ENCODE measurements at places on chromosomes 4 and X.

DNA sequence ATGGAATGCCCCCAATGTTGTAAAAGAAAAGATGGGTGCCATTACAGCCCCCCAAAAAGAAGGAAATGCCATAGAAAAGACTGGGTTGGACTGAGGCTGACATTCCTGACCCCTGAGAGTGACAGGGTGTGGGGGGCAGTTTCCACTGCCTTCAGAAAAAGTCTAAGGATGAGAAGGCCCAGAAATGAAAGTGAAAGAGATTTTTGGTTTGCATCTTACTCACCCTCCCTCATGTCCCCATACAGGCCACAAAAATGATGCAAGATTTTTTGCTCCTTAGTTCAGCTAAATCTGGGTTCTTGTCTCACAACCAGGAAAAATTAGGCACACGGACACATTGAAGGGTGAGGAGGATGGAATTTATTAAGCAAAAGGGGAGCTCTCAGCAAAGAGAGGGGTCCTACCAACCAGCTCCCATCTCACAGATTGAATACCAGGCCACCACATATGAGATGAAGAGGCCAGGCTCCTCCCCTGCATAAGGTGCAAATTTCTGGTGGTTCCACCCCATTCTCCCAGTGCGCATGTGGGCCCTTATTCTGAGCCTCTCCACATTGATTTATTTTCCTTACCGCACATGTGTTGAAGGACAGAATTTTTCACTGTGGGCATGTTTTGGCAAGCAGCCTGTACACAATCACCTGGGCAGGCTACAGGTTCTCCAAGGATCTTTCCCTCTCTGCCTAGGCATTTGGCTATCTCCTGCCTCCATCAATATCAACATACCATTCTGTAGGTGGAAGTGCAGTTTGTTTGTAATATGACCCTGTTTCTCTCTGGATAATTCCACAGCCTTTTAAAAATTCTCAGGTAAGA is 18.8 kb downstream of the PPP4R3C start:
- DNase-seq: no peak

GRCh38 chr4:115293093-115293462 is 179.7 kb upstream of the NDST4 start:
- DNase-seq: no peak

GRCh38 chrX:1521459-1521956 is 15.5 kb downstream of the P2RY8 start:
- DNase-seq: no peak

GRCh38 chr4:110616238-110617074 is 6.4 kb downstream of the PITX2 start:
- no peak for DNase-seq

DNA sequence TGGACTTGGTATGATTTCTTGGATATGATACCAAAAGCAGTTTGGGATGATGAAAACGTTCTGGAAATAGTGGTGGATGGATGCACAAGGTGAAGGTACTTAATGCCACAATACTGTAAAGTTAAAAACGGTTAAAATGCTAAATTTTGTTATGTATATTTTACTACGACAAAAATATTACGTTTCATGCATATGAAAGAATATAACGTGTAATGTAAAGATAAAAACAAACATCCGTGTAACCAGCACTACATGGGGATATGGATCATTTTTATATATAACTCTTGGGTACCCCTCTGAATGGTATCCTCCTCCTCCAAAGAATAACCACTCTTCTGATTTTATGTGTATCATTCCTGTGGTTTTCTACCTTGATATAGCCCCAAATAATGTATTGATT is 862 bp upstream of the CENPU start:
- no peak for DNase-seq

- no peak for DNase-seq
Observed at GRCh38 chrX:39779952-39780783, 317.6 kb downstream of the BCOR start.

- no peak for DNase-seq
Observed at GRCh38 chr4:24978291-24979075, 52.3 kb downstream of the LGI2 start.

GRCh38 chr4:80237992-80238391 is 28.5 kb upstream of the FGF5 start:
- no peak for DNase-seq

GRCh38 chrX:150446151-150446550 is 83.0 kb downstream of the MAMLD1 start:
- DNase-seq: no peak

DNA sequence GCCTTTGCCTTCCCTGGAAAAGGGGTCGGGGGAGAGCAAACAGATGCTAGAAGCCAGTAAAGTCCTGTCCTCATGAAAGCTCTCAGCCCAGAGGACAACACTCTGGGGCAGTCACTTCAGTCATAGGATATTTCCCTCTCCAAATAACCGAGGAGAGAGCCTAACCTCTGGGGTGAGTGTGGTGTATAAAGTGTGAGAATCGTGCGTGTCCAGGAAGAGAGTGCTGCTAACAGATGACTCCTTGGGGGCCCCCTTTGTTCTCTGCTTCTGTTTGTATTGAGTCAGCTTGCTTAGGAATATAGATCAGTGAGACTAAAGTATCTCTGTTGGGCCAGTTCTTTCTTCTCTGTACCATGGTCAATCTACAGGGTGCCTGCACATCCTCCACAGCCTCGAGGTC is 247.2 kb downstream of the PALLD start:
- no peak for DNase-seq

GRCh38 chr4:98746530-98746929 is 88.1 kb upstream of the TSPAN5 start:
- no peak for DNase-seq

DNA sequence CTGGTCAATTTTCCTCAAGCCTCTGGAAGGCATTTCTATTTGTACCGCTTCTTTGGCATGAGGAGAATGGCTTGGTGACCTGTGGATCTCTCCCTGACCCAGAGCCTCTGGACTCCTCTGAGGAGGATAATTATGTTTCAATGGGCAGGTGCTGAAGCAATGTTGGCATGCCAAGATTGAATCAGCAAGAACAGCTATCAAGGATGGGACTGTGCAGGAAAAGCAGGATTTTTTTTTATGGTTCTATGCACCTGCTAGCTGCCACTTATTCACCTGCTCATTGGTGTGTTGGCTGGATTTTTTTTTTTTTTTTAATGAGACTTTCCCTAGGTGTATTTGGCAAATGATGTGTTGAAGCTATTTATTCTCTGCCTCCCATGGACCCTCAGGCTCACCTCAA is 821.2 kb downstream of the RPA4 start:
- DNase-seq: no peak

GRCh38 chrX:11105080-11105479 is 6.1 kb upstream of the HCCS start:
- no peak for DNase-seq

DNA sequence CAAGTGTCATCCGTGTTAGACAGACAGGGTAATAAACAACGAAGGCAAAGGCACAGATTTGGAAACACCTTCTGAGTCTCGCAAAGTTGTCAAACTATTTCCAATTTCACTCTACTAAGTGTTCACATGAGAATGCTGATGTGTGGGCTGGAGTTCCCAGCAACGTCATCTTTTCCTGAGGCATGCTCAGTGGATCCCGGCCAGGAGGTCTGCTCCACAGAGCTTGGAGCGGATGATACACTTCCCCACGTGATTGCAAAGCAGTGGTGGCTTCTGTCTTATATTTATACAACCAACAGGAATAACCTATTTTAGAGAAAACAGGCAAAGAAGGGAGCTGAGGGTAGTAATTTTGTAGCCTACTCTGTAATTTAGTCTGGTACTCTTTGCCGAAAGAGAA is 40.1 kb upstream of the PDK3 start:
- no peak for DNase-seq

- no peak for DNase-seq
Observed at GRCh38 chr4:109390115-109390768, 43.4 kb upstream of the SEC24B start.

GRCh38 chrX:38820751-38821150 is 19.5 kb downstream of the MID1IP1 start:
- no peak for DNase-seq

- DNase-seq: no peak
Observed at GRCh38 chr4:5365071-5366008, 314.1 kb downstream of the STK32B start.

DNA sequence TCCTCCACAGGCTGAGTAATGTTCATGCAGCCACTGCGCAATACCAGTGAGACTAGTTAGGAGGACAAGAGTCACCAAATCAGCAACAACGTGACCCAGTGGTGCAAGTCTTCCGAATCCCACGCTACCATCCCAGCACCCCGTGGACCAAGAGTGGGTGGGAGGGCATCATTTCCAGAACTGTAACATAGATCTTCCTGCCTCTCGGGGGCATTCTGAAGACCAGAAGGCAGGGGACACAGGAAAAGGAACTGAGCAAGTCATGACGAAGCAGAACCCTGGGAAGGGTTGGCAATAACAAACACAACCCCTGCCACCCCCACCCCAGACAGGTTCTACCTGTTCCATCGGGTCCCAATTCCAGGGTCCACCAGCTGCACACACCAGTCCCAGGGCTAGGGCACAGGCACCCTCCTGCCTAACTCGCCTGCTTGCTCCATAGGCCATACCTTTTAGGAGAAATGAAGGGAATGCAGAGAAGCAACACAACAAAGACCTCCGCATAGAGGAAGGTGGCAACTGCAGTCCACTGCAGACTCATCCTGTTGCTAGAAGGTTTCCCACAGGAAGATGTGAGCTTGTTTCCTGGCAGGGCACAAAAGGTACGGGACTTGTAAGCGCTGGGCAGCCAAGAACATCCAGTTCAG is 1.4 kb downstream of the BCAP31 start:
- DNase-seq: no peak

DNA sequence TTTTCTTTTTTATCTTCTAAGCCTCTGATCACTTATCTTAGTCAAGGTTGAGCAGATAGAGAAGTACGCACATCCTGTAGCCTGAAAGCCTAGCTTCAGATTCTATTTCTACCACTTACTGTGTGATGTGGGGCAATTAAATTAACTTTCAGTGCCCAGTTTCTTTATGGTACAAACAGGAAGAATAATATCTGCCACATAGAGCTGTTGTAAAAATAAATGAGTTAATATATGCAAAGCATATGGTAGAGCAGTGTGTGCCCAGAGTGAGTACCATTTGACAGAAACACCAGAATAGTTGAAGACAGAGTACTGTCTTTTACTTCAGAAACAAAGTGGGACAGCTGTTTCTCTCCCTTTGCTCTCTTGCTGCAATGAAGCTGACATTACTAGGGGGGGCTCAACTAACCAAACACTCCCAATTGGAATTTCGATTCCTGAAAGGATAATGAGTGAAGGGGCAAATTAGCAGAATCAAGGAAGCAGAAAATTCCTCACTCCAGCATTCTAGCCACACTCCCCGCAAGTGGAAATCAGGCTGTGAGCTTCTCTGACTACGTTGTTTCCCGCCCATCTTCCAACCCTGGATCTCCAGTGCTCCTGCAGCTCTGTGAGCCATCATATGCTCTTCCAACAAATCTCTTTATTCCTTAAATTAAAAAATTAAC is 80.4 kb downstream of the MAPK10 start:
- DNase-seq: no peak

GRCh38 chr4:180674619-180675358 is 1568.4 kb upstream of the TENM3 start:
- DNase-seq: no peak

- DNase-seq: no peak
Observed at GRCh38 chr4:1041147-1041935, 29.9 kb downstream of the FGFRL1 start.

DNA sequence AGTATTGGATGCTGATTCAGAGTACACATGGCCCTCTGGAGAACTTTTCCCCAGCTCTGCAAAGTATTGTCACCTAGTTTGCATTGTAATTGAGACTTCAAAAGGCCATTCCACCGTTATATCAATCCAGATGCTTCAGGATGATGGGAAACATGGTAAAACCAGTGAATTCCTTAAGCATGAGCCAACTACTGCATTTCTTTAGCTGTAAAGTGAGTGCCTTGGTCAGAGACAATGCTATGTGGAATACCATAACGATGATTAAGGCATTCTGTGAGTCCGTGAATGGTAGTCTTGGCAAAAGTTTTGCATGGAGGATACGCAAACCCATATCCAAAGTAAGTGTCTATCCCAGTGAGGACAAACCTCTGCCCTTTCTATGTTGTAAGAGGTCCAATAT is 355.2 kb downstream of the DCAF12L2 start:
- DNase-seq: no peak

DNA sequence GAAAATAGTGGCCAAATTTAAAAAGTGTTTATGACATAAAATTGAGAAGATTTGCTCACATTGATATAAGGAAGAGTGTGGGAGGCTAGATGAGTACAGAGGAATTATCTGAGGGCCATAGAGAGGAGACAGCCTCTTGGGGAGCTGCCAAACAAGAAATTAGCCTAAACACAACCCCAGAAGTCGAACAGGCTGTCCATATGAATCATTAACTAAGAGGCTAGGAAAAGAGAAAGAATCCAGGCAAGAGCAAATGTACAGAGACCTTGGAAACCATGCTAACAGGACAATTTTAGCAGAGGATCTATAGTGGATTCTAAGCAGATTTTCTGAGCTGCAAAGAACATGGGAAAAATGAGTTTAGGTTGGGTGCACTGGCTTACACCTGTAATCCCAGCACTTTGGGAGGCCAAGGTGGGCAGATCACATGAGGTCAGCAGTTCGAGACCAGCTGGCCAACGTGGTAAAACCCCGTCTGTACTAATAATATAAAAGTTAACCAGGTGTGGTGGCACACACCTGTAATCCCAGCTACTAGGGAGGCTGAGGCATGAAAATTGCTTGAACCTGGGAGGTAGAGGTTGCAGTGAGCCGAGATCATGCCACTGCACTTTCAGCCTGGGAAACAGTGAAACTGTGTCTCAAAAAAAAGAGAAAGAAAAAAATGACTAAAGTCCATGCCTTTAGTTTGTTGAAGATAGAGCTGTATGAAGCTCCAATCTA is 76.1 kb downstream of the NWD2 start:
- DNase-seq: no peak

DNA sequence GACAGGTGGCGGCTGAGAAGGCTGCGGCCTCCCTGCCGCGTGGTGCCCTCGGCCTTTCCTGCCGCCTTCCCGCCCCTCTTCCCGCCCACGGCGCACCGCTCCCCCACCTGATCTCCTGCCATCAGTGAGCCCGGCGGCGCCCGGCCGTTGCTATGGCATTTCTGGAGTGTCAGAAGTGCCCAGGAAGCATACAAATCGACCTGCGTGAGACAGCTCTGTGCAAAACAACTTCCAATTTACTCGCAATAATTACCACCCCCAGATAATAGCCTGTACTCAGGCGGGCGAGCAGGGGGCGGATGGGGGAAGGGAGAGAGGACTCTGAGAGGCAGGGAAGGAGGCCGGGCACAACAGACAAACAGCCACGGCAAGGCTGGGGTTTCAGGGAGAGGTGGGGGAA is 16.6 kb upstream of the ERCC6L start:
- no peak for DNase-seq

- no peak for DNase-seq
Observed at GRCh38 chr4:7487998-7488671, 53.4 kb upstream of the PSAPL1 start.

GRCh38 chr4:54945838-54946237 is 179.6 kb downstream of the KDR start:
- DNase-seq: no peak

DNA sequence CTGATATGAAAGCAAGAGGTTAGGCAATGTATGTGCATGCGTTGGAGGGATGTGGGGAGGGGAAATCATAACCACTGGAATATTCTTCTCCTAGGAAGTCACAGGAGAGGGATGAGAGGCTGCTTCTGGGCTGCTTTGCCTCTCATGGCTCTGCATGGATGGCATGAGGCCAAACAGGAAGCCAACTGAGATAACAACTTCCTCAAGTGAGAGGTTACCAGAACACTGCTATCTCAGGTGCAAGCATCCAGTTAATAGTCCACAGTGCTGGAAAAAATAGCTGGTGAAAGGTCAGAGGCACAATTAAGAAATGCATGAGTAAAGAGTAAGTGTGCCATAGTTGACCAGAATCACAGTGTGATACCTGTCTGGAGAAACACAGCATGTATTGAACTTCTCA is 113.3 kb downstream of the ELOVL6 start:
- DNase-seq: no peak

- DNase-seq: no peak
Observed at GRCh38 chr4:142284402-142285221, 561.5 kb downstream of the INPP4B start.
